ENCODE measurements at places on chromosomes 6 and 20.

DNA sequence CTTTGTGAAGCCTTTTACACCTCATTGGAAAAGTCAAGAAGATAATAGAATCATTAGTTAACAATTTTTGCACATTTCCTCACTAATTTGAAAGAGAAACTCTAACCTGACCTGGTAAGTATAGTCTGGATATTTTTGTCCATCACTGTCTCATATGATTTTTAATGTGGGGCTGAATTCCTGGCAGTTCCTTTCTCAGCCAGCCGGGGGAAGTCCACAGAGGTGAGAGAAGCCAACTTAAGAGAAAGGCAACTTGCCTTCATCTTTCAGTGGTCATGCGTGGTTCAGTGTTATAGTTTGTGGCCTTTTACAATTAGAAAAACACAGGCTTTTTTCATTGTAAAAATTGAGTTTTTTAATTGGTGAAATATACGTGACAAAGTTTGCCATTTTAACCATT lies 80.6 kb downstream of the CDYL start:
- peak; percentile 16 for DNase-seq

DNA sequence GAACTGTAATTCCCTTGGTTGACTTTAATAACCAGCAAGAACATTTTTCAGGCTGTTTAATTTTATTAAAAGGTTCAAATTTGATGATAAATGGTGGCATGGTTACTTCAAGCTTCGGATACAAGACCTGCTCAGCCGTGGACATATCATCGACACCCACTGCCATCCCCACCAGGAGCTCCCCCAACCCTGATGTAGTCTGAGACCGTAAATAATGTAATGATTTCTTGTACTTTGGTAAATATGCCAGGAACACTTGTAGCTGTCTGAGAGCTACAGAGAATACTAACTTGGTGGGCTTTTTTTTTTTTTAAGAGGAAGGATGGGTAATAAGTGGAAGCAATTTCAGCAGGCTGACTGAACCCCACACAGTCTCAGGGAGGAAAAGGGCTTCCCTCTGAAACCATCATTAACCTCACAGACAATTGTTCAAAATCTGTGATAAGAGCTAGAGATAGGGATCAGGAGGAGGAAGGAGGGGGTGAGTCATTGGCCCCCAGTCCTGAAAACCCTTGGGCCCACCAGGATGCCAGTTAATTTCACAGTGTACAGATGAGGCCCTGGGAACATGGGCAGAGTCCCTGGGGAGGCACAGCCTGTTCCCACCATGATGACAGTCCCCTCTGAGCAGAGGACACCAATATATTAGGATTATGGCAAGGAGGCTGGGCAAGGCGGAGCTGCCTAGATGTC lies 56.0 kb downstream of the APCDD1L start:
- no peak for DNase-seq

DNA sequence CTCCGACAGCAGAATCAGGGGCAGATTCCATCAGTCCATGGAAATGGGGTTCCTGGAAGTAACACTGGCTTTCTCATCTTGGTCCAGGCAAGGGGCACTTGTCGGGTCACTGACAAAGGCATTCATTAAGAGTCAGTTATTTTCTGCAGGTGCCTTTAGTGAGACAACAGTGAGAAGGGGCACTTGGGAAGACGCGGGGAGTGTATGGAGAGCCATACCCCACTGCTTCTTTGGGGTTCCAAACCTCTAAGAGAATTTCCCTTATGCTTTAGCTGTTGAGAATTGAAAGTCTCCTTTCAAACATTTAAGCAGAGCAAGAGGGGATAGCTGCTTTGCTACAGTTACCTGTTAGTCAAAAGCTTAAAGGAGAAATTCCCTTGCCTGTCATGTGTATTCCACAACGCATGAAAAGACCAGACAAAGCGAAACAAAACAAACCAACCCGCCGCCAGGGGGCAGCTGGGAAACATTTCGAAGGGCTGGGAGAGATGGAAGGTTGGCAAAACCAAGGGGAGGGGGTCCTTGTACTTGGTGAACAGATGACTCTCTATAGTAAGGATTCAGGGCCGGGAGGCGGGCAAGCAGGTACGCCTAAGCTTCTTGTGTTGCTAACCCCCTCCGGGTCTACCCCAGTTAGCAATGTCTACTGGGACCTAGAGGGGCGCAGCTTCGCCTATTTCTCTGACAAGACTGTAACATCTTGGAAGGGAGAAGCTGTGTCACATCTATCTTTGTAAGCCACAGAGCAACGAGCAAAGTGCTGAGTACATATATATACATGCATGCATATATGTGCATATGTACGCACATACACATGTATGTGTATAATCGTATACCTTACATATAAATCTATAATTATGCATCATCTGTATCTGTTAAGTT lies 474.9 kb upstream of the AGPAT4 start:
- DNase-seq, result peak; percentile 39

GRCh38 chr6:157941101-157941863 lies 40.4 kb upstream of the SYNJ2 start:
- no peak for DNase-seq

DNA sequence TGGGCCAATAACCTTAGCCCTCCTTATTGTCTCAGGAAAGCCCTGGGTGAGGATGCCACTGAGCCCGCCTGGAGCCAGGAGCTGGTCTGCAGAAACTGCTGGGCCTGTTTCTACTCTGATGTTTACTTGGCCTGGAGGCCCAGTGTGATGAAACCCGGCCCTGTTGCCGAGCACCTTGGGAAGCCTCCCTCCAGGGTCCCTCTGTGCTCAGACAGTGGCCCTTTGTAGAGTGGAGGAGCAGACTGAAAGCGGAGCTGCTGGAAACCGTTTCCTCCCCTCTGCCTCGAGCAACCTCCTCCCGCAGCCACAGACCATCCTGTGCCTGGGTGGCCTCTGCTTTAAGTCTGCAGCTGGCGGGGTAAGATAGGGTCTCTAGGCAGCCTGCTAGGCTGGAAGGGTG lies 84.1 kb upstream of the EPB41L1 start:
- DNase-seq, result no peak

DNA sequence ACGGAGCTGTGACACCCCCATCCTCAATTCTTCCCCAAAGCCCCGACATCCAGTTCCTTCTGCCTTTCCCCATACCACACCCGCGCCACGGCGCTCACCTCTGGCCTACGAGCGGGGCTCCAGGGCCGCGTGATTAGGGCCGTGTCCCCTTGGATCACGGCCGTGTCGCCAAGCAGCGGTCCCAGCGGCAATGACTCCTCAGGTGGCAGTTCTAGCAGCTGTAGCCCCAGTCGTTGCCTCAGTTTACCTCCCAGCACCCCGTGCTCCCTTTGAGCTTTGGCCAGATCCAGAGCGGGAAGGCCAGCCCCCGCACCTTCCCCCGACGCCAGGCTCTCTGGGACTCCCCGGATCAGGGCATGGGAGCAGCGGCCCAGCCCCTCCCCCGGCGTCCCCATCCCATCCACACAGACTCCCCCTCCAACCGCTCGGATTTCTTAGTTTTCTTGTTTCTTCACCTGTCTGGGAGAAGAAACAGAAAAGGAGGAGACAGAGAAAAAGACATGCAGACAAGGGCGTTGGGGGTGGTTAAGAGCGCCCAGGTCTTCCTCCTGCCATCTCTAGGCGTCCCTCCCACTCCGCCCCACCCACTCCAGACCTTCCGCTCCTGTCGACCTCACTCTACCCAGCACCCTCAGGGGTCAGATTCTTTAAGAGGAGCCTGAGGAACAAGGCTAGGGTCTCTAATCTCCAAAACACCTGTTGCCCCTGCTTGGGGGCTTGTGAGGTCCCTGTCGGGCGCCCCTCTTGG lies at the start of gene DDAH2:
Gene DDAH2 (minus strand): TSS at position 533 of the 748 bp plus-strand sequence. CDS start 138 bp downstream, at position 395.
- DNase-seq, result no peak

- DNase-seq, result no peak
These were observed 689.1 kb upstream of the EYS start for GRCh38 chr6:66396145-66396544.

- DNase-seq, result peak; percentile 57
These were observed 64.8 kb downstream of the KIAA0319 start for GRCh38 chr6:24581084-24581669.

DNA sequence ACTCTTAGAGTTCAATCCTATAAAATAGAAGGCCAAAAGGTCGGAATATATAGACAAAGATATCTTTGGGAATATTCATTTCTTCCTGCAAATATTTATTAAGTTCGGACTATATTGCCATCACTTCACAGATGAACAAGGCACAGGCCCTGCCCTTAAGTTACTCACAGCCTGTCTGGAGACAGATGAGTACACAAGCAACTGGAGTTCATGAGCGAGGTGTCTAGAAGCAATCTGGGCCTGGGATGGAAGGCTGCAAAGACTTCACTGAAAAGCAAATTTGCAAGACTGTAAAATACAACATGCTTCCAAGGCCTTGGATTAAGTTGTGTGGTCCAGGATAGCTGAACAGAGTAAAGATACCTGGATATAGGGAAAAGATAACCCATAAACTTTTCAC lies 56.7 kb upstream of the CEP85L start:
- no peak for DNase-seq

DNA sequence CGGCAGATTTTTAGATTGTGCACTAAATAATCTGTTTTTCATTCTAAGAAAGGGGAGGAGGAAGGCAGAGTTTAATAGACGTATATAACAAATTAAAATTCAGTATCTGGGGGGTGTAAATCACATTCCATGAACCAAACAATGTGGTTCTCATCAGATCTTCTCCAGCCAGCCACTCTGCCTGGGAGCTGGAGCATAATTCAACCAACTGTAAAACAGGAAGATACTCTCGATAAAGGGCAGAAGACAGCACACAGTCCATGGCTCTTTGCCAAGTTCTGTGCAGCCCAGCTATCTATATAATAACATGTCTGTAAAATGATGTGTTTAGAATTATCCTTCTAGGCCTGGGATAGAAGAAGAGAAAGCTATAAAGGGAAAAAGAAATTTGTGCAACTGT lies 289.9 kb upstream of the ZFP64 start:
- DNase-seq, result peak; percentile 59

DNA sequence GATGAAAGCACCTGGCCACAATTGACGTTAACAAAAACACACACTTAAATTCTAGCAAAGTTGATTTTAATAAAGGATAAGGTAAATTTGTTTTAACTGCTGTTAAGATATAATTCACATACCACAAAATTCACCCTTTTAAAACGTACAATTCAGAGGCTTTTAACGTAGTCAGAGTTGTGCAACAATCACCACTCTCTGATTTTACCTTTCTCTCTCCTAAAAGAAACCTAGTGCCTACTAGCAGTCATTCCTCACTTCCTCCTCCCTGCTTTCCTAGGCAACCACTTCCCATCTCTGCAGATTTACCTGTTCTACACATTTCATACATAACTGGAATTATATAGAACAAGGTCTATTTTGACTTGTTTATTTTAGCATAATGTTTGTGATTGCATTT lies 58.9 kb downstream of the PTPRK start:
- no peak for DNase-seq

- no peak for DNase-seq
These were observed 353.1 kb downstream of the LAMA2 start for GRCh38 chr6:129236001-129236517.

DNA sequence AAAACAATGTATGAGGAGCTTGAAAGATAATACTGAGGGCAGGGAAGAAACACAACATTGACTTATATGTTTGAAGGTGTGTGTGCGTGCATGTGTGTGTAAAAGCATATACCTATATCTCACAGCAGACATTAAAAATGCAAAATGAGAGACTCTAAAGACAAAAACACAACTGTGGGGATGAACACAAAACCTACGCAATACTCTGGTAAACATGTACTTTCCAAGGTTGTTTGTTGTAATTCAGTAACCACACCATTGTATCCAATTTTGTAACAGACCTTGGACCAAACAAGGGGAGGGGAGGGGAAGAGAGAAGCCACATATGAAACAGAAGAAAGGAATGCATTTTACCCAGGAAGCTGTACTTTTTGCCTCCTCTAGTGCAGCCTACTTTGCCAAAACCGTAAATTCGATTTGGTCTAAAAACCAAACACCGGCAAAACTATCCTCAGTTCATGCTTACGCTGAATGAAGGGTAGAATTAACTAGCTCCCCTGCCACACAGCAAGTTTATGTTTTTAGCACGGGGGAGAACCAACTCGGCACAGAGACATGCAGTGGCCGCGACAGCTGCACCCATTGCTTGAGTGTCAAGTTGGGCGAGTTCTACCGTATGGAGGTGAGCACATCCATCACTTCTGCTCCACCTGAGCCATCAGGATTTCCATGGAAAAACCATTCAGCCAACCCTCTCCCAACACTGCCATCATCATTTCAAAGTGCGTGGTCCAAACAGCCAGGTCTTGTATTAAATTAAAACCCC lies 50.0 kb downstream of the CNKSR3 start:
- DNase-seq, result no peak

DNA sequence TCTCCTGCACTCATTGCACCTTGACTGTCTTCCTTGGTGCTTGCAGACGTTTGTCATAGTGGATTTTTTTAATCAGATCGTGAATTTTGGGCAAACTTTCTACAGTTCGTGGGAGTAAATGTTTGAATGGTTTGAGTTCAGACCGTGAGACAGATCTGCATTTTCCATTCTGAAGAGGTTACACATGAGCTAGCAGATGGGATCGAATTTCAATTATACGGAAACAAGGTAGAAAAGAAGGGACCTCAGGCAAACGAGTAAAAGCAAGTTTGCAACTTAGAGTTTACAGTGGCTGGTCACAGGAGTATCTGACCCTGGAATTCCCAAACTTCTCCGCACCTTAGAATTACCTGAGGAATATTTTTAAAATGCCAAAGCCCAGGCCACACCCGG lies 17.2 kb upstream of the NCR2 start:
- no peak for DNase-seq

GRCh38 chr20:47258745-47259695 lies 97.5 kb downstream of the ZMYND8 start:
- no peak for DNase-seq

DNA sequence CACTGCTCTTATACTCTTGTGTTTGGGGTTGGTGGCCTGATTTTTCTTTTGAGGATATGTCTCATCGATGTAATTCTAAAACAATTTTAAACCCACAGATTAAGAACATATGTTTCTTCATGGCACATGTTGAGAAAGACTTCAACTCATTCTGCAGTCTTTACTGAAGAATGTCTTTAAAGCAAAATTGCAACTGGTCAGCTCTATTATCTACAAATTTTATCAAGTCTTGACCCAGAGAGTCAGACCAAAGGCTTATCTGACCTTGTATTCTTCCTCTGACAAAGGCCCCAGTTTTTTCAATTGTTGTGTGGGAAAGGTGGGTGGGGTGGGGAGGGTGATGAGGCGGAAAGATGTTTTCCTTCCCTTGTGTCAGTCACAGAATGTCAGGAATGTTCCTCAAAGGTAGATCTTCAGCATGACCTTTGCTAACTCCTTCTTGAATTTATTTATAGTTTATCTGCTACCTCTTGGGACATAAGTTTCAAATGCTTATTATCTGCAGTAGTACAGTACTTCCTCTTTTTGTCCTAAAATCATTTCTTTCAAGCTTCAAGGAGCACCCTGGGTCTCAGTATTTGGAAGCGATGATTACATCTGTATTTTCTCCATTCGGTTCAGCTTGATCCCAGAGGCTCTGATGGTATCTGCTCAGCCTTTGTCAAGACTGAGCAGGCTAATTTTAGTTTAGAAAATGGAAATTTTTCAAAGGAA lies 63.2 kb upstream of the TIAM2 start:
- DNase-seq, result no peak

DNA sequence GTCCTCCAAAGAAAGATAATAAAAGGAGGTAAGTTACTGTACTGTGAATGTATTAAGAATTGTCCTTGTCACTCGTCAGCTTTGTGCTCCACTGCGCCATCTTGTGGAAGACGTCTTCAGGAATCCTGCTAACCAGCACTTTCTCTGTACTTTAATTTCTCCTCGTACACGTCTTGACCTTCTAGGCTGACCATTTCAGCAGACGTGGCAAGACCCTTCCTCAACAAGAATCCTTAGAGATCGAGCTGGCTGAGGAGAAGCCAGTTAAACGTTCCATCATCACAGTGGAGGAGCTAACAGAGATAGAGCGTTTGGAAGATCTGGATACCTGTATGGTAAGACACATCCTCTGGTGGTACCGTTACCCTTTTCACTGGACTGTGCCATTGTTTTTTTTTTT lies 95.5 kb upstream of the SCGN start:
- DNase-seq, result peak; percentile 36
